Ovary (tissue), 10 donors: ENCODE measurements at places on chromosomes 5 and 9.

DNA sequence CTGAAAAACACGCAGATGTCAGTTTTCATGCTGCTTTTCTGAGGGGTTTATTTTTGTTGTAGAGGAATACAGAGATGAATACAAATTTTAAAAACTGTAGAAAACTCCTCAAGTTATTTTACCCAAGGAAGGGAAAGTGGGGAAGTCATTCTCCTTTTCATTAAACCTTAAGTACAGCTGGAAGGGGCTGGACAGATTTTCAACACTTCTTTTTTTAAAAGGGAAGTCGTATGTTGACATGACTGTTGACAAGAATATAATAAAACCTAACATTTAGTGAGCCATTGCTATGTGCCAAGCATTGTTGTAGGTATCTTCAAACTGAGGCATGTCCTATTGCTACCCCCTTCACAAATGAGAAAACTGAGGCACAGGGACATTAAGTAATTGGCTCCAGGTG lies 235.7 kb upstream of the ELL2 start:
- no peak for DNase-seq
- no peak overlapping the region for H3K27ac ChIP-seq
- H3K27me3 ChIP-seq: no peaks in the 10 kb centered on the region
- no peak overlapping the region for H3K4me3 ChIP-seq
- no peaks in the 10 kb centered on the region for H3K36me3 ChIP-seq
- no peaks in the 10 kb centered on the region for H3K4me1 ChIP-seq

GRCh38 chr9:121309833-121310425 lies 42.0 kb downstream of the GSN start:
- no peak for DNase-seq
- no peaks in the 10 kb centered on the region for H3K27me3 ChIP-seq
- H3K4me3 ChIP-seq: no peak overlapping the region
- no peaks in the 10 kb centered on the region for H3K4me1 ChIP-seq
- H3K27ac ChIP-seq: no peak overlapping the region

- no peaks in the 10 kb centered on the region for H3K27me3 ChIP-seq
- peaks cover 10% of the 10 kb centered on the region for H3K4me1 ChIP-seq
- H3K36me3 ChIP-seq: no peaks in the 10 kb centered on the region
- no peak overlapping the region for H3K4me3 ChIP-seq
- DNase-seq: no peak
These were observed 2.7 kb downstream of the PHYKPL start for GRCh38 chr5:178229861-178230260.

- H3K27ac ChIP-seq: no peak overlapping the region
- no peaks in the 10 kb centered on the region for H3K27me3 ChIP-seq
- H3K4me1 ChIP-seq: no peaks in the 10 kb centered on the region
These were observed 10.3 kb upstream of the ANXA2R start for GRCh38 chr5:43050384-43050783.

GRCh38 chr9:80493258-80493657 lies 921.5 kb downstream of the TLE4 start:
- DNase-seq: no peak
- H3K27me3 ChIP-seq: no peaks in the 10 kb centered on the region
- H3K4me3 ChIP-seq: no peak overlapping the region

DNA sequence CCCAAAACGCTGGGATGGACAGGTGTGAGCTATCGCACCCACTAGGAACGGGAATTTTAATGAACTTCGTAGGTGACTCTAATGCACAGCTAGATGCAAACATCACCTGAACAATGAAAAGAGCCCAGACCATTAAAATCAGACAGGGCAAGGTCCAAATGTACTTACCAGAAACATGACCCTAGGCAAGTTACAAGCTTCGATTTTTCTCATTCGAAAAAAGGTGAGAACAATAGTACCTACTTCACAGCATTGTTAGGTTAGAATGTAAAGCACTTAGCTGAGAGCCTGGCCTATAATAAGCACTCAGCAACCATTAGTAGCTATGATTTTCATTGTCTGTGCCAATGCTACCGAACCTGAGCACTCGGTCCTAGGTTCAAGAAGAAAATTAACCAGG lies 5.8 kb upstream of the KLHL3 start:
- H3K36me3 ChIP-seq: no peaks in the 10 kb centered on the region
- H3K27me3 ChIP-seq: no peaks in the 10 kb centered on the region
- no peak for DNase-seq
- no peak overlapping the region for H3K4me3 ChIP-seq
- no peaks in the 10 kb centered on the region for H3K4me1 ChIP-seq

DNA sequence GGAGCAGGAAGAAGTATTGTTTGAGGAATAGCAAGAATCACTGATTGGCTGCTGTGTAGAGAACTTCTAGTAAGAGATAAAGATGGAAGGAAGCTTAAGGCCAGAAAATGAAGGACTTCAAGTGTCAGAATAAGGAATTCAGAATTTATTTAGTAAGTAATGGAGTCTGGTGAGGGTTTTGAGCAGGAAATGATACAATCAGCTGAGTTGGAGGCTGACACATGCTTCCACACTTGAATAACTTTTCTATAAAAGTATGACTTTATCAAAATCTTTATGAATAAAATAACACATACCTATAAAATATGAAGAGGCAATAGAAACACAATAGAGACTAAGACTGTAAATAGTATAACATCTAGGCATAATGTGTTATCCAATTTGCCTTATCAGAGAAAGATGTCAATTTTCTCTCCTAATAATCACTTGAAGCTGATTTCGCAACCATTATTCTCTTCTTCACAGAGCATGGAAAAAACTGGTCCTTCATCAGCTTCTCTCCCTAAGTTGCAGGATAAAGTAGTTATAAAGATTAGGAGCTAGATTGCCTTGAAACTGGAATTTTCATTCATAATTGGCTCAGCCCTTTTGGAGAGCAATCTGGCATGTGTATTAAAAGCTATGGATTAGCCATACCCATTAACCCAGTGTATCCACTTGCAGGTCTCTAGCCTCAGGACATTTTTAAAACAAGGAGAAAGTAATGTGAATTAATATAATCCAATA lies 143.4 kb downstream of the ZNF608 start:
- no peak for DNase-seq
- H3K4me1 ChIP-seq: peaks cover 5% of the 10 kb centered on the region
- H3K27ac ChIP-seq: no peak overlapping the region
- no peaks in the 10 kb centered on the region for H3K27me3 ChIP-seq

- no peaks in the 10 kb centered on the region for H3K4me1 ChIP-seq
- no peak overlapping the region for H3K27ac ChIP-seq
- H3K36me3 ChIP-seq: no peaks in the 10 kb centered on the region
- no peaks in the 10 kb centered on the region for H3K27me3 ChIP-seq
- no peak overlapping the region for H3K4me3 ChIP-seq
These were observed 110.8 kb downstream of the PSAT1 start for GRCh38 chr9:78407636-78408312.

- peaks cover 15% of the 10 kb centered on the region for H3K4me1 ChIP-seq
- H3K27me3 ChIP-seq: no peaks in the 10 kb centered on the region
- DNase-seq: no peak
- no peak overlapping the region for H3K4me3 ChIP-seq
- H3K27ac ChIP-seq: no peak overlapping the region
- H3K36me3 ChIP-seq: no peaks in the 10 kb centered on the region
These were observed 111.5 kb downstream of the TRIO start for GRCh38 chr5:14254686-14255085.

GRCh38 chr9:109372246-109372645 lies 51.4 kb upstream of the EPB41L4B start:
- H3K27me3 ChIP-seq: no peaks in the 10 kb centered on the region
- H3K4me3 ChIP-seq: no peak overlapping the region
- no peak overlapping the region for H3K27ac ChIP-seq
- no peaks in the 10 kb centered on the region for H3K4me1 ChIP-seq

DNA sequence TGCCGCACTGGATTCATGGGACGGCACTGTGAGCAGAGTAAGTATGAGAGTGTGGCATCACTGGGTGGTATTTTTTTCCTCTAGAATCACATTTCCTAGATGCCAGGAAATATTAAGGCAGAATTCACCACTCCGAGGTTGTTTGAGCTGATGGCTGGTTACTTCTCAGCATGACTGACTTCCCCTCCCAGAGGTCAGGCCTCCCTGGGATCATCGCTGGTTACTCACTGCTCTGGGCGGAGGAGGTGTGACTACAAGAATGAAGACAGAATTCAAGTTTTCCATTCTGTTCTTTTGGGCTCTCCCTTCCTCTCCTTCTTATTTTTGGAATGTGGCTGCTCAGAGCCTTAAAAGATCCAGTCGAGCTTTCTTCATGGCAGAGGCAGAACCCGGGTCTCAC lies 76.6 kb upstream of the PRRC1 start:
- H3K4me1 ChIP-seq: no peaks in the 10 kb centered on the region
- H3K36me3 ChIP-seq: no peaks in the 10 kb centered on the region
- H3K4me3 ChIP-seq: no peak overlapping the region
- no peak for DNase-seq
- no peak overlapping the region for H3K27ac ChIP-seq

- no peaks in the 10 kb centered on the region for H3K27me3 ChIP-seq
- no peak for DNase-seq
- no peak overlapping the region for H3K4me3 ChIP-seq
- H3K27ac ChIP-seq: no peak overlapping the region
- H3K4me1 ChIP-seq: no peaks in the 10 kb centered on the region
- H3K36me3 ChIP-seq: no peaks in the 10 kb centered on the region
These were observed 36.2 kb downstream of the ADAMTSL2 start for GRCh38 chr9:133570691-133571080.
